ENCODE measurements at places on chromosomes 2 and 18.
A peak's percentile ranks its signal among the peaks of the same experiment; 100 is the strongest.

DNA sequence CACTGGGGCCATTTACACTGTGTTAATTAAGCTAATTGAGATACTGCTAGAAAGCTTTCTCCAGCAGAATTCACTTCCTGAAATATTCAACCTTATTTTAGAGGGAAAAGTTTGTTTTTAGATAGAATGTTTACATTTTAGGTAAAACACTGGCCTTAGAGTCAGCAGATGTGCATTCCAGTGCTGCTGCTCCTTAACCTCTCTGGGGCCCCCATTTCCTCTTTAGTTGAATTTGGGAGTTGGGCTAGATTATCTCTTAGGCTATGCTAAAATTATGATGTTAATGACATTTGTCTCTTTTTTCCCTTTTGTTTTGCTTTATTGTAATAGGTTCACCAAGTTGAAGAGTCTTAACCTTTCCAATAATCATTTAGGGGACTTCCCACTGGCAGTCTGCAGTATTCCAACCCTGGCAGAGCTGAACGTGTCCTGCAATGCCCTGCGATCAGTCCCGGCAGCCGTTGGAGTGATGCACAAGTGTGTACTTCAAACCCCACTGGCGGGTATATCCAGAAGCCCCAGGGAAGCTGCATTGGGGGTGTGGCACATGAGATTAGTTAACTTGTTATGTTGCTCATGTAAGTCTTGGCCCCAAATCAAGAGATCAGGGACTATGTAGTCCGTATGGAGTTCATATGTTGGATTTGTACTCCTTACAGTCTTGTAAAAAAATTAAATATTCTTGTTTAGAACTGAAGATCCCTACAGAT lies 179.5 kb downstream of the PHLPP1 start:
- H3K27ac ChIP-seq, result no peak overlapping the region
- H3K4me1 ChIP-seq, result peaks cover 8% of the 10 kb centered on the region
- H3K27me3 ChIP-seq, result no peaks in the 10 kb centered on the region
- peaks cover 23% of the 10 kb centered on the region for H3K36me3 ChIP-seq
- no peak for DNase-seq
- no peak overlapping the region for H3K4me3 ChIP-seq

DNA sequence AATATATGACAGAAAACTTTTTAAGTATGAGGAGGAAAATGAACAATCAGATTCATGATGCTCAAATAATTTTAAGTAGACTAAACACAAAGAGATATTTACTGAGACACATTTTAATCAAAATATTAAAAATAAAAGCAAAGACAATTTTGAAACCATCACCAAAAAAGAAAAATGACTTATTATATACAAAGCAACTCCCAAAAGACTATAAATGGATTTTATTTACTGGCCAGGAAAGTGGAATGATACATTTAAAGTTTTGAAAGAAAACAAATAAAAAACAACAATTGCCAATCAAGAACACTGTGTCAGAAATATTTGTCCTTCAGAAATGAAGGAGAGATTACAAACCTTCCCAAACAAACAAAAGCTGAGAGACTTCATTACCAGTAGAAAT lies 968.5 kb upstream of the CELF4 start:
- H3K36me3 ChIP-seq, result no peaks in the 10 kb centered on the region
- H3K27me3 ChIP-seq, result no peaks in the 10 kb centered on the region
- no peaks in the 10 kb centered on the region for H3K4me1 ChIP-seq
- no peak for DNase-seq

GRCh38 chr2:100404411-100404810 lies 13.1 kb downstream of the CHST10 start:
- peaks cover 11% of the 10 kb centered on the region for H3K36me3 ChIP-seq
- H3K27ac ChIP-seq, result no peak overlapping the region
- no peak for DNase-seq
- H3K27me3 ChIP-seq, result no peaks in the 10 kb centered on the region

- no peaks in the 10 kb centered on the region for H3K4me1 ChIP-seq
- DNase-seq, result no peak
Observed at GRCh38 chr2:107729440-107729839, 97.3 kb upstream of the RGPD4 start.

GRCh38 chr2:176642074-176642473 lies 372.8 kb downstream of the MTX2 start:
- H3K36me3 ChIP-seq, result no peaks in the 10 kb centered on the region
- H3K4me3 ChIP-seq, result no peak overlapping the region
- DNase-seq, result no peak
- H3K27me3 ChIP-seq, result peaks cover 76% of the 10 kb centered on the region
- H3K27ac ChIP-seq, result no peak overlapping the region

GRCh38 chr2:241803387-241804325 lies 5.3 kb upstream of the NEU4 start:
- H3K27ac ChIP-seq, result peak overlapping the region; percentile 54
- peak overlapping the region; percentile 53 for H3K4me3 ChIP-seq
- DNase-seq, result peak; percentile 68
- peaks cover 7% of the 10 kb centered on the region for H3K27me3 ChIP-seq

DNA sequence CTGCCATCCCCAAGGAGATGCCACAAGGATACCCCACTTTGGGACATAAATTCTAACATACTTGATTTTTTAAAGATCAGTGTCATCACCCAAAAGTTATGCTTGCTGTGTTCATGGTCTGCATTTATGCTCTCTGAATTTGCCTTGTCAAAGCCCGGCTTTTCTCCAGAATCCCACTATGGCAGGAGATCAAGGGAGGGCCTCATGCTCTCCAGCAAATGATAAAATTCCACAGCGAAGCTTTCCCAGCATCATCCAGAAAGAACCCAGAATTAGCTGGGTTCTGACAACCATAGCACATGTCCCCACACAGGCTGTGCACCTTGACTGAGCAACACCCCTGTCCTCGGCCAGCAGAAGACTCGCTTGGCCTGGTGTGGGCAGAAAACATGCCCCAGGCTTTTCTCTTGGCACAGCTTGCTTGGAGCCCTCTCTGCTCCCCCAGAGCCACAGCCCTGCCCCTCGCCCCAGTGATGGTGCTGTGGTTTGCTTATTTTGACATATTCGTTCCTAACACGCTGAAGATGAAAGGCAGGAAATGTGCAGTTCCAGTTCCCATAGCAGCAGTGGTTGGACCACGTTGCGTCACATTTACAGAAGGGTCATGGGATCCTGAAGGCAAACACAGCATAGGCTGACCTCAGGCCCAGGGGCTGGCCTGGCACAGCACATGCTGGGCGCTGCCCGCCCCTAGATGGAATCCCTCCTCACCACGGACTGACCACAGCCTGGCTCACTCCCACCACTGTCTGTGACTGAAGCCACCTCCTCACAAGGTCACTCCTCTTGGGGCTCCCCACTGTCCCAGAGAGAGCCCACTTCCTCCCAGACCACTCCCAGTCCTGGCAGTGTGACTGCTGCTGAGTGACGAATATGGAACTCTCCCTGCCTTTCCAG lies 14.1 kb upstream of the CHRNA1 start:
- H3K27ac ChIP-seq, result peak overlapping the region; percentile 91
- peak; percentile 77 for DNase-seq
- H3K27me3 ChIP-seq, result no peaks in the 10 kb centered on the region
- H3K4me1 ChIP-seq, result peaks cover 55% of the 10 kb centered on the region
- H3K36me3 ChIP-seq, result no peaks in the 10 kb centered on the region

All from activated naive CD8-positive, alpha-beta T cell treated with anti-CD3 and anti-CD28 coated beads, Interleukin-2, amount 50 U/mL, for 24 hours (primary cell).